Stimulated activated CD8-positive, alpha-beta memory T cell treated with anti-CD3 and anti-CD28 coated beads, Interleukin-4, amount 100 ng/mL, for 4 hours (primary cell): ENCODE measurements at places on chromosomes 2 and 18.

GRCh38 chr2:230909841-230910545 lies 15.0 kb downstream of the GPR55 start:
- no peak for DNase-seq

- no peak for DNase-seq
Measured at GRCh38 chr2:198322275-198322674, 517.9 kb downstream of the PLCL1 start.

- DNase-seq: no peak
Measured at GRCh38 chr2:151020411-151020810, 241.3 kb downstream of the RBM43 start.

GRCh38 chr18:11689669-11690565 lies 853 bp downstream of the GNAL start:
- DNase-seq: no peak

DNA sequence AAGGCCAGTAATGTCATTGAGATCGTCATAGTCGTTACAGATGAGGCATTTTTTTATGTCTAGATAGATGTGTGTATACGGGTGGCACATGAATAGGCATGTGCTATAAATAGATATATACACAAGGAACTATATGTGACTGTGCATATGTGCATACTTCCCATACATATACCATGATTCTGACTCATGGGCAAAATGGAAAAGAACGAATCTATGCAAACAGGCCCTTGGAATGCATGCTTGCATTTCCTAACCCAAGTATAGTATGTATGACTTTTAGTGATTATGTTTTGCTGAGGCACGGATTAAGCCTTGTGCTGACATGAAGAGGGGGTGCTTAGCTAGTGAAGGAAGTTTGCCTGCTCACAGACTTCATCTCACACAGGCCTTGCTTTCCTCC lies 111.7 kb downstream of the BCL11A start:
- DNase-seq: no peak

DNA sequence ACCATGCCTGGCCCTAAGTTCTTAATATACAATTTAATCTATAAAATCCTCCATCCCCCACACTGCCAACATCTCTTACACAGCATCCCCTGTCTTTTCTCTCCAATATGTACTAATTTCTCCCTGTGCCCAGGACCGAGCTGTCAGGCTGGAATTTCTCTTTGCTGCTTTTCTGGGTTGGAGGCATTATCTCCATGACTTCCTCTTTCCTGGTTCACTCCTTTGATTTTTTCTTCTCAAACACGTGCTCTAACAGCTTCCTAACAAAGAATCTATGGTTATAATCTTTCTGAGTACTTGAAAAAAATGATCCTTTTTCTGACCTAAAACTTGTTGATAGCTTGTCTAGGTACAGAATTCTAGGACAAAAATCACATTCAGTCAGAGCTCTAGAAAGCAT lies 112.8 kb downstream of the C1D start:
- DNase-seq: no peak

DNA sequence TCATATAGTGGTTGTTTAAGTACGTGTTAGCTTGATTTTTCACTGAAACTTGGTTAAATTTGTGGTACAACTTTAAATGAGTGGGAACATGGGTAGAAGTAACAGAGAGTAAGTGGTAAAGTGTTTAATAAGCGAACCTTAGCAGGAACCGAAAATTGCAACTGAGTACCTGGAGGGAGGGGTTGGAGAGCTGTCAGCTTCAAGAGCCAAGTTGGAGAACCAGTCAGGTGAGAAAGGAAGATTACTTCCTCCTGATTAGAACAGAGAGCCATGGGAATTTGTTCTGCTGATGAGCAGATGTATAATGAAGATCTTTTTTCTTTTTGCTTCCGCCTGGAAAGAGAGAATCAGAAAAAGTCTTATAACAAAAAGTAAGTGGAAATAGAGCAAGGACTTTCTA lies 158.4 kb upstream of the CDH7 start:
- DNase-seq: no peak

DNA sequence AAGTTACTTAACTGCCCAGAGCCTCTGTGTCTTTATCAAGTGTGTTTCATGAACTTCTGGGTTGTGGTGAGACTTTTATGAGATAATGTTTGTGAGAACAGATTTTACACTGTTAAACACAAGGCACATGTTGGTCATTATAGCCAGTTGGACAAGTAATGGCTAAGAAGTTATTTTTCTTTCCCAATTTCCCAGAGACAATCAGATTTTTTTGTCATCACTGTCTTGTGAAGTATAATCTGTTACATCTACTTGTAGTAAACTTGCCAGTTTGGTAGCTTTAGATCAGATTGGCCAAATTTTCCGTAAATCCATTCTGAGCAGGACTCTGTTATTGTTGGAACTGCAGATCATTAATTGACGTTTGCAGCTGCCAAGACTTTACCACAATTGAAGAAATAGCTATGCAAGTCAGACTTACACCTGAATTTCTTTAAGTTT lies 838.8 kb downstream of the SLC4A3 start:
- DNase-seq: no peak

DNA sequence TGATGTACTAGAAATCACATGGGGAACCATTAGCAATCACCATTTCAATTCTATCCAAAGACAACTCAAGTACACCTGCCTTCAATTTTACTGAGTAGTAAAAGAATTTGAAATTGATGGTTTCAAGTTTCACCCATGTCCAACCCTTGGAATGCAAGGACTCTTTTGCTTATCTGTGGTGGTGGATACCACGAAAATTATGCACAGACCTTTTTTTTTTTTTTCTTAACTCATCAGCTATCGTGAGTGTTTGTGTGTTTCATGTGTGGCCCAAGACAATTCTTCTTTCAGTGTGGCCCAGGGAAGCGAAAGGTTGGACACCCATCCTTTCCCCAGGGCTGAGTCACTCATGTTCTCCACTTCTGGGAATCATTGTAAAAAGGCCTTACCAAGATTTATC lies 23.1 kb downstream of the ID2 start:
- no peak for DNase-seq

- no peak for DNase-seq
Measured at GRCh38 chr2:136057023-136057801, 60.7 kb downstream of the CXCR4 start.

DNA sequence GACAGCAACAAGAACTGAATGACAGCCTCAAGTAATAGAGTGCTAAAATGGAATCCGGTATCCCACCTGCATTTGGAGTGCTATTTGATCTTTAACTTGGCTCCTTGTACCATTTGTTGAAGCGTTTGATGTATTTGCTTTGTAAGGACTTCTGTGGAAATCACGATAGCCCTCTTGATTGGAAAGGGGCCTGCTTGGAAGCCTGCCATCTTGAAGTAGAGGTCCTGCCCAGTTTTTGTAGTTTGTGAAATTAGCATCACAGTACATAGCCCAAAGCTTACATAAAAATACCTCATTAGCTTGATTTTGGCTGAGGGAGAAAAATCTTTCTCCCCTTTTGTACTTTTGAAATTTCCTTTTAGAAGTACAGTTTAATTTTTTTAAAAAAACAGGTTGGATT lies 2.7 kb downstream of the CDCA7 start:
- DNase-seq: no peak

GRCh38 chr2:65278531-65278981 lies 50.9 kb downstream of the ACTR2 start:
- no peak for DNase-seq

DNA sequence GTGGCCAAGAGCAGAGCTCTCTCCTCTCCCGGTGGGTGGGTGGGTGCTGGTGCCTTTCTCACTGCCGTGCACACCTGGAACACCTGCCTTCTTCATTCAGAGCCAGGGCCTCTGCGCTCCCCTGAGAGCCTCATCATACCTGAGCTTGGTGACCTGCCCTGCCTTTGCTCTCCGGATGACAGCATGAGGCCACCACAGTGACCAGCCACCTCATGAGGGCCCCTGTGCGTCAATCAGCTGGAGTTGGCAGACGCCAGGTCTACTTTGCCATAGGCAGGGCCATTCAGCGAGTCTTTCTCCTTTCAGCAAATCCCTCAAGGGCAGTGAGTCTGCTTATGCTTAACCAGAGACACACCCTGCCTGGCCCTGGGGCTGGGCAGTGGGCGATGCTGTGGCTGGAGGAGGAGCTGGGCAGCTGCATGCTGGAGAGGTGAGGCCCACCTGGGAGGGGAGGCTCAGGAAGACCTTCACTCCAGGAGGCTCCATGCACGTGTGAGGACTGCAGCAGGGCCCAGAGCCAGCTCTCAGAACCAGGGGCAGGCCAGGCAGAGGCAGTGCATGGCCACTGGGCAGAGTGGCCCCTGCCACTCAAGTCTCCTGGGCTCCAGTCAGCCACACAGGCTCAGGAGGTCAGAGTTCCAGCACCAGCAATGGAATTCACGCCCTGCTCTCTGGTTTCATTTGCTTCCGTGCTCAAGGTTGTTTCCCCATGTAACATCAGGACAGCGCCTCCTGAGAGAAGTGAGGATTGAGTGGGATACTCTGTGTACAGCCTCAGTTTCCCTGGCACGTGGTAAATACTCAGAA lies 417.5 kb upstream of the MYT1L start:
- DNase-seq: no peak

- DNase-seq: no peak
Measured at GRCh38 chr2:8487461-8487932, 194.4 kb upstream of the ID2 start.

GRCh38 chr2:40440835-40441234 lies 11.1 kb downstream of the SLC8A1 start:
- no peak for DNase-seq

- no peak for DNase-seq
Measured at GRCh38 chr18:50065527-50065926, 129.4 kb downstream of the MYO5B start.

DNA sequence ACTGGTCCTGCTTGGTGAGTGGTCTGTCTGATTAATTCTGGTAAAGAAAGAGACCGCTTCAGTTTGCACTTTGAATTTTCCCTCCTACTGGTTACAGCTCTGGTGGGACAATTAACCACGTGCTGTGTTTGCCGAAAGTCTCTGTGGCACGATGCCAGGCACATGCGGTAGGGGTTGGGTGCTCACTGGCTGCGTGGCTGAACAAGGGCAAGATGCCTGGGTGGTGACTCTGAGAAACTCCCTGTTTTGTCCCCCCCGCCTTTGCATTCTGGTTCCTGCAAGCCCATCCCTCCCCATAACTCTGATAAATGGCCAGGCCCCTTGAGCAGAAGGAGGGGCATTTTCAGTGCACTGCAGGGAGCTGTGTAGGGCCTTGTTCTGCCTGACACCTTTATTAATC lies 206.1 kb downstream of the TFCP2L1 start:
- DNase-seq: no peak
